Neuronal stem cell (in vitro differentiated cells): ENCODE measurements at places on chromosomes 5 and 9.
A peak's percentile ranks its signal among the peaks of the same experiment; 100 is the strongest.

DNA sequence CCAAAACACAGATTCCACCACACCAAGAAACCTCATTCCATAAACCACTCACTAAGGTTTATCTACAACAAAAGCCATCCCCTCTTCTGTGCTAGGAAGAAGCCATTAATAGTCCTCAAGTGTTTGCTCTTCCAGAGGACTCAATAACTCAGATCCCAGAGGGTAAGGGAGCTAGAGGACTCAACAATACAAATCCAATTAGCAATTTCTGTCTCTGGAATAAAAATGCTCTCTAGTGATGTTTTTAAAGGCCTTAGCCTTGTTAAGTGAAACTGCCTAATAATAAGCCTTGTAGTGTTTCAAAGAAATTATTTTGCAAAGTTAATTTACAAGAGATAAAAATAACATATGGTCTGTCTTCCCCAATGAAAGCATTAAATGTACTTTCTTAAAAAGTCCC, 942.4 kb downstream of the CDH12 start:
- H3K4me1 ChIP-seq = no peaks in the 10 kb centered on the region
- H3K27me3 ChIP-seq = no peaks in the 10 kb centered on the region
- H3K27ac ChIP-seq = no peak overlapping the region
- DNase-seq = no peak
- H3K36me3 ChIP-seq = no peaks in the 10 kb centered on the region
- H3K4me3 ChIP-seq = no peak overlapping the region

DNA sequence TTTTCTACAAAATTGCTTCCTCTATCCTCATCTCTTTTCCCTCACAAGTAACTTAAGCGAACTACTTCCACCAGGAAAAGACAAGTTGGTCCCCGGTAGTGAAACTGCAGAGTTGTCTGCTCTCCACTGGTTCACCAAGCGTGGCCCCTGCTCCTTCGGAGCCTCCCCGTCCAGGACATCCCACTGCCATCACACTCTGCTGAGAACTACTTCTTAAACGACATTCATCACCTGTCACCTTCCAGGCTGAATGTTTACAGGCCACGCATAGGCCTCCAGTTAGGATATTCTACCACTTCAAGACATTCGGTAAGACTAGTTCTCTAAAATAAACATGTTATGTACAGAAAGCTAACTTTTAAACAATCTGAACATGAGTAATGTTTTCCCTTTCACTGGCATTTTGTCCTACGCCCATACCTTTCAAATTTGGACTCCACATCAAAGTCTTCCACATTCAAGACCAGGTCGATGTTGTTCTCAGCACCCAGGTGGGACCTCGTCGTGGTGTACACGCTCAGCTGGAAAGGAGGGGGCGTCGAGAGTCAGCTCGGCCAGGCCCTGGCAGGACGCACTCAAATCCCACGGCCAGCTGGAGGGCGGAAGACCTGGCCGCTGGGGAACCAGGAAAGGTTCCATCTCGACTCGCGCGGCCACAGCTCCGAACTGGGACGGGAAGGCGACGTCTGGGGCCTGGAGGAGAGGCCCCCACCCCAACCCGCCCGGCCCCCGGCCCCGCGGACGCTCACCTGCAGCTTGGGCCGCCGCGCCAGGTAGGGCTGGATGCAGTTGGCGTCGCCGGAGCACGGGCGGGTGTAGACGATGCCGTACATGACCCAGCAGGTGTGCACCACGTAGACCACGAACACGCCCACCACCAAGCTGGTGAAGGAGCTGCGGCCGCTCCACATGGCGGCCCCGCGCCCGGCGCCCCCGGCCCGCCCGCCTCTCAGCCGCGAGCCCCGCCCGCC, 683 bp downstream of the CLPTM1L start:
- H3K4me3 ChIP-seq = peak overlapping the region; percentile 98
- H3K27ac ChIP-seq = no peak overlapping the region
- no peak for DNase-seq
- H3K27me3 ChIP-seq = no peaks in the 10 kb centered on the region
- H3K36me3 ChIP-seq = peaks cover 37% of the 10 kb centered on the region

DNA sequence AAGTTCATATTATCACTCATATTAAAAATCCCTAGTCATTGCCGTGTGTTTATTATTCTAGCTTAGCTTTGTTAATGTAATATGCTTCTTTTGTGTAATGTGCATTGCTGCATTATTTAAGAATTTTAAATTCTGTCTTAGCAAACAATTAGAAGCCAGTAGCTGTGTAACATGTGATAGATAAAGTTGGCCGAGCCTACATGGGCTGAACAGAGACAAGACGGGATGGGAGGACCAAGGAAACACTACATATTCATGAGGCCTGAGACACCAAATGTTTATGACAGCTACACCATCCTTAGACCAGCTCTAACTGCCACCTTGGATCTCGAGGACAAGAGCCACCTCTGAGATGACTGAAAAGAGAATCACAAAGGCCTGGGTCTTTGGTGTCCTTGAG, 51.0 kb upstream of the COL15A1 start:
- no peaks in the 10 kb centered on the region for H3K4me1 ChIP-seq
- no peaks in the 10 kb centered on the region for H3K36me3 ChIP-seq
- no peak overlapping the region for H3K4me3 ChIP-seq
- H3K27ac ChIP-seq = no peak overlapping the region
- no peaks in the 10 kb centered on the region for H3K27me3 ChIP-seq
- no peak for DNase-seq

GRCh38 chr5:139482050-139482889, at the start of gene STING1:
Gene STING1, minus strand, starts transcription at chr5:139482758. Its CDS starts 1,054 bp downstream, at chr5:139481704.
- H3K4me1 ChIP-seq = peaks cover 6% of the 10 kb centered on the region
- H3K27ac ChIP-seq = no peak within 1 kb of the TSS
- H3K27me3 ChIP-seq = no peaks in the 10 kb centered on the region
- H3K4me3 ChIP-seq = no peak within 1 kb of the TSS
- no peaks in the 10 kb centered on the region for H3K36me3 ChIP-seq

DNA sequence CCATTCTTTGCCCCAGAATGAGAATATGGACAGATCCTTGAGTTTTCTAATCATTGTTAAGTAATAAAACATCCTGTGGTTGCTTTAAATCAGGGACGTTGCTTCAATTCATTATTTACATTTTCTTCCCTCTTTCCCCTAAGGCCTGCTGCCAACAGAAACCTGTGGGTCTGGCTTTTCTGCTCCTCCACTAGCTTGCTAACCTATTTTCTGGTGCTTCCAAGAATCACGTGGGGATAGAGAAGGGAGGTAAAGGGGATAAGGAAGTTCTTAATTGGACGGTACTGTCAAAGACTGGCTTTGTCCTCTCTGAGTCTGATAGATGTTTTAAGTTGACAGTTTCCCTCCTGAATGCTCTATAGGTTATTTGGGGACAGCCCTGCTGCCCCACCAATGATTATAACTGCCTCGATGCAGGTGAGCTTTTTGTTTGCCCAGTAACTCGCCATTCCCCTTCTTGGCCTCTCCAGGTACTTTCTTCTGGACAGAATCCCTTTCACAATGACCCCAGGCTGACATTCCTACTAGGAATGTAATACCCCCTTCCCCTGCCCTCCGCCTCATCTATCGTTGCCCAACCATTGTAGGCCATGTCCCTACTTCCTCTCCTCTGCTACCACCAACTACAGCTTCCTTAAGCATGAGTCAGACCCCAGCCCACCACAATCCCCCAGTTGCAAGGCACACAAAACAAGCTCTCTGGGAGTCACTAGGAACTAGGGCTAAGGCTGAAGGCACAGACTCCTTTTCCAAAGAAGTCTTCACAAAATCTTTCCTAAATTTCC, 19.9 kb upstream of the CPEB4 start:
- DNase-seq = no peak
- no peaks in the 10 kb centered on the region for H3K27me3 ChIP-seq
- H3K36me3 ChIP-seq = no peaks in the 10 kb centered on the region
- H3K4me3 ChIP-seq = no peak overlapping the region

DNA sequence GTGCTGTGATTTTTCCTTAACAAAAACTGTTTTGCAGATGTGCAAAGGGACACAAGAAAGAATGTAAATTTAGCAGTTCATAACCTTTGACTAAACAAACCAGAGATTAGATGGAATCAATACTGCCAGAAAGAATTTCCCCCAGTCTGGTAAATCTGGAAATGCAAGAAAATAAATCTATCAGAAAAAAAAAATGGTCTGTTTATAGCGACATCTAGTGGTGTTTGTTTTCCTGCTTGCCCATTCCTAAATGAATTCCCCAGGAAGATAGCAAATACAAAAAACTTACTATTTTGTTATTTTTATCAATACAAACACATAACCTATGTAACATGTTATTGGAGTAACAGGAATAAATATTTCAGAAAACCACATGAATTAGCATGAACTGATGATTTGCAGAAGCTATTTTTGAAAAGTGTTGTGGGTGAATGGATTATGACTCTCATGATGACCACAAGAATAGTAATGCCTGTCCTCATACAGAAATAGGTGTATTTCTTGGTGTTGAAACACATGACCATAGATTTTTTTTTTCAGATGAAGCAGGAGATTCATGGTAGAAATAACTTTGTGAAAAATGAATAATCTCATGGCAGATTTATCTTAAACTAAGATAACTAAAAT, 1703.8 kb downstream of the MAT2B start:
- no peaks in the 10 kb centered on the region for H3K36me3 ChIP-seq
- no peaks in the 10 kb centered on the region for H3K27me3 ChIP-seq
- H3K4me3 ChIP-seq = no peak overlapping the region
- H3K27ac ChIP-seq = no peak overlapping the region
